Ureter (tissue), 1 donor: ENCODE measurements at places on chromosomes 5 and 9. TPM values are rescaled to one million over a fixed set of nuclear protein-coding genes. Genes with fewer than 3 reads are reported as not detected.

- no peak for DNase-seq
Measured at GRCh38 chr9:4639420-4639819, 22.7 kb upstream of the PLPP6 start.

- DNase-seq: no peak
Measured at GRCh38 chr5:124661317-124662141, 84.9 kb downstream of the ZNF608 start.

DNA sequence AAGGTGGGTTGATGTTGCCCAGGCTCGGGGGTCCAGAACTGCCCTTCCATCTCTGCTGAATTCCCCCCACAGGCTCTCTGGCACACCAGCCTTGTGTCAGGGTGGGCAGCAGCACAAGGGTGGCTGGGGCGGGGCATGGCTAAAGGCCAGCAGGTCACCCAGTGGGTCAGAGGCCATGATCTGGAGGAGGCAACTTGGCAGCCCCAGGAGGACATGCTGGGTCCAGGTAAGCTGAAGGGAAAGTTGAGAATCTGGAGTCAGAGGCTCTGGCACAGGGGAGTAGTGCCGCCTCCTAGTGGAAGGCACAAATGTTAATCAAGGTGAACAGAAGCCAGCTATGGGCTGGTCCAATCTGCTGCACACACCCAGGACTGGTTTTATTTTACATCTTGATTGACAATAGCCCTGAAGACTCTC, 6.2 kb downstream of the TMEM8B start:
- no peak for DNase-seq

The IL7R gene
- 34.9 TPM for total RNA-seq

The ADGRD2 gene
- 0.29 TPM for total RNA-seq

DNA sequence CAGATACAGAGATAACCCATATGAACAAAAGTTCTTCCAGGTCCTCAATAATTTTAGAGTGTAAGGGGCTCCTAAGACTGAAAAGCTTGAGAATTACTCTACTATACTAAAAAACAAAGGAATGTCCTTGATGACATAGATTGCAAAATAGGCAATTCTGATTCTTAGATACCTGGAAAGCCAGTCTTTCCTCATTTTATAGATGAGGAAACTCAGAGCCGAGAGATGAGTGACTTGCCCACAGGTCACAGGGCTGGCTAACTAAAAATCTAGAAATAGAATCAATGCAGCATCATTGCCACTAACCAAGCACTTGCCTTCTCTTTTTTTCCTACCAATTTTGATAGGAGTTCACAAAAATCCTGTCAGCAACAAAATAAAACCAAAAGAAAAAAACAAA, 101.2 kb downstream of the EPB41L4A start:
- no peak for DNase-seq

The SLC25A25 gene
- 21.7 TPM for total RNA-seq

DNA sequence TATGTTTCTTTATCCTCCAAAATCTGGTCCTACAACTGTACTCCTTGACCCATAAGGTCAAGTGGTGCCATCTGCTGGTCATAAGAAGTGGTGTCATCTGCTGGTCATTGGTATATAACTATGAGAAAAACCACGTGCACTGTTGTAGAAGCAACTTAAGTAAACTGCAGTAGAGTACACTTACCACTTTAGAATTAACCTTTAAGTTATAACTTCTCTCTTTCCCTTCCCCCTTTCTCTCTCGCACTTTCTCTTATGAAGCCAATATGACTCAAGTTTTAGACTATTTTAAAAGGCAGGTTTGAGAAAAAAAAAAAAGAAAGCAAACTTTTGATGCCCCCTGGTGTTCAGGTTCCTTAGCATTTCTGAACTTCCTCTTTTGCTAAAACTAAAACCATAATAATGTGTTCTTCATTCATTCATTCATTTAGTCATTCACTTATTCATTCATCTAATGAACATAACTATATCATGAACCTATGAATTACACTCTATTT, 12.8 kb upstream of the MTAP start:
- peak; percentile 58 for DNase-seq

DNA sequence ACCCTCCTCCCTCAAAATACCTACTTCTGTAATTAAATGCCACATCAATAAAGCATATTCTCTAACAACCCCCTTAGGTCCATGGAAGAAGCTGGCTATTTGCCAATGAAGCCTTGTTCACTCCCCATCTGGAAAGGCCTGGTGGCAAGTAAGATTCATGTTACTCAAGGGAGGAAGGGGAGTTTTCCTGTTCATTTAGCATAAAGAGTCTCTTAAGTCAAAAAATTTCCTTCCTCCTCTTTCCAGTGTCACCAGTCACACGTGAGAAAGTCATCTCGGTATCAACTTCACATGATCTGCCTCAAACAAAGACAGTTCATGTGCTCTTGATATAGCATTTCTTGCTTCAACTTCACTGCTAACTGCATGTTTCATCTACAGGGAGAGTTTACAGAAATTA, 32.7 kb upstream of the RIC1 start:
- DNase-seq: no peak

The PRELID2 gene
- total RNA-seq: 28.2 TPM

- DNase-seq: peak; percentile 51
Measured at GRCh38 chr9:117546894-117547678, 132.2 kb upstream of the ASTN2 start.

The LTC4S gene
- 13.7 TPM for total RNA-seq
